ENCODE measurements at places on chromosomes 2 and 18.

DNA sequence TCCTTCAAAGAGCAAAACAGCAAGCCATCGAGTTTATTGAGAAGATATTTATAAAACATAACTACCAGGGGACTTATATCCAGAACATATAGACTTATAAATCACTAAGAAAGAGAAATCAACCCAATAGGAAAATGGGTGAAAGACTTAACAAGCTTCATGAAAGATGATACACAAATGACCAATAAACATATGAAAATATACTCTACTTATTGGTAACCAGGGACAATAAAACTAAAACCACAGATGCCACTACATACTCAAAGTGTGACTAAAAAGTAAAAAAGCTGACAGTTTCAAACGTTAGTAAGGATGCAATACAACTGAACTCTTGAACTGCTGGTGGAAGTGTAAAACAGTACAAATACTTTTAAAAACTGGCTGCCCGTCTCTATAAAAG, 154.3 kb downstream of the TMEM163 start:
- DNase-seq = no peak

DNA sequence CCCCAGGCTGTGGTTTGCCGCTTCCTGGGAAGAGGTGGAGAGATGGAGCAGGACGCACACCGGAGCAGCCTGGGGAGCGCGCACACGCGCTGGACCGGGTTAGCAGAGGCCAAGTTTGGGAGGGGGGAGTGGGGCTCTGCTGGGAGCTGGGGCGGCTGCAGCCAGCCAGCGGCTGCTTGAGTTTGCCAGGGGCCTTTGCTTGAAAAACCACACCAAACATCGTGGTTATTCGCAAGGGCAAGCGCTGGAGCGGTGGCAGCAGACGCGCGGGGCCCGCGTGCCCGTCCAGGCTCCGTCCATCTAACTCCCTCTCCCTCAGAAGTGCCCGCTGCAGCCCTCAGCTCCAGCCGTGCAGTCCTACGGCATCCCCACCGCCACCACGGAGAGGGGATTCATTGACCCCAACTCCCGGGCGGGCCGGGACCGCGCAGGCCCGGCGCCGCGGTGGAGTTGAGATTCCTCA, 4.6 kb downstream of the PTGR3 start:
- DNase-seq = no peak

DNA sequence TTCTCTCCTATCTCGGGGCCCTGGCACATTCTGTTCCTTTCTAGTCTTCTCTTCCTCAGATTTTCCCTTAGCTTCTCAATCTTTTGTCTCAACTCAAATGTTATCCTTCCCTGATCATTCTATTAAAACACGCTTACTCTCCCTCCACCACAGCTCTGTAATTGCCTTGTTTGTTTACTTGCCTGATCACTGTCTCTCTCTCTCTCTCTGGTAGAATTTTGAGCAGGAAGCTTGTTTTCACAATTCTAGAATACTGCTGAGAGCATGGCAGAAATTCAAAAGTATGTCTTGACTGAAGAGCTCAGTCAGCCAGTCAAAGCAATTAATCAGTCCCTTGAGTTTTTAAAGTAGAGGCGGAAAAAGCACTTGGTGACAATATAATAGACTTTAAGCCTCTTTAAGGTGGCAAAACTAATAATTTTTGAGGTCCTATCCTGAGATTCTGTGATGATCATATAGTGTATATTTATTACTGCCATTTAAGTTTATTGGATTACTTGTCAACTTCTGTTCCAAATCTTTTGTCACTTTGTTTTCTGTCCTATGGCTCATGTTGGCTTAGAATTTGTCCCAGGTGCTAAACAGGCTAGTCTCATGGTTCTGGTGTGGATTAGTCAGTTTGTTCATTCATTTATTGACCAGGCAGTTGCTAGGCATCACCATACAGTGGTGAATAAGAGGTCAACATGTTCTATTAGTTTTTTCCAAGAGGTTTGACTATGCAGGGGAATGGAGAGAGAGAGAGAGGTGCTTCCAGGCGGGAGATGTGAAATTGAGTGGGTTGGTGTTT, 2.3 kb downstream of the PSMD1 start:
- DNase-seq = no peak

DNA sequence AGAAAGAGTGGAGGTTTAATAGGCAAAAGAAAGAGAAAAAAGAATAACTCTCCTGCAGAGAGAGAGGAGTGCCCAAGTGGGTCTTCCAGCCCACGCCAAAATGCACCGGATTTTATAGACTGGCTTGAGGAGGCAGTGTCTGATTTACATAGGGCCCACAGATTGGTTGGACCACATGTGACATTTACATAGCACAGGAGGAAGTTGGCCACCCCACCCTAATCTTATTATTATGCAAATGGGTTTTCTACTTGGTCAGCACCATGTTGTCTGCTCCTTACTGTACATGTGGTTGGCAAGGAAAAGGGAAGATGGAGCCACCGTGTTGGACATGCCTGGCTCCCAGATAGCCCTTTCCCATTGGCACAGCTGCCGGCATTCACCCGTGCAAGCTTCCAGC, 56.8 kb downstream of the SP110 start:
- DNase-seq = no peak
